ENCODE measurements at places on chromosomes 7 and 10. TPM values are rescaled to one million over a fixed set of nuclear protein-coding genes. Genes with fewer than 3 reads are reported as not detected.

CTAGE6 gene
- not detected for polyA plus RNA-seq

ASB4 gene
- polyA plus RNA-seq = 1.4 TPM

KLHL7 gene
- 61.7 TPM for polyA plus RNA-seq

C7orf33 gene
- not detected for polyA plus RNA-seq

AKR1C2 gene
- polyA plus RNA-seq = 52.0 TPM

SPDYE1 gene
- 0.02 TPM for polyA plus RNA-seq

CYP2C19 gene
- 0.05 TPM for polyA plus RNA-seq

LFNG gene
- polyA plus RNA-seq = 6.0 TPM

MAGI2 gene
- polyA plus RNA-seq = 3.2 TPM

CLIP2 gene
- polyA plus RNA-seq = 6.3 TPM

SEC23IP gene
- 6.9 TPM for polyA plus RNA-seq

CPA2 gene
- 0.05 TPM for polyA plus RNA-seq

CYP2E1 gene
- polyA plus RNA-seq = 0.36 TPM

MXI1 gene
- 35.5 TPM for polyA plus RNA-seq

AQP1 gene
- polyA plus RNA-seq = 216 TPM

GBX1 gene
- 0.14 TPM for polyA plus RNA-seq

STOX1 gene
- polyA plus RNA-seq = 0.25 TPM

GRCh38 chr7:159155410-159155809 is 10.7 kb upstream of the VIPR2 start:
- no peak for DNase-seq

GRCh38 chr7:101084865-101085161 is 468 bp upstream of the TRIM56 start:
- DNase-seq = no peak

- no peak for DNase-seq
Measured at GRCh38 chr10:71644307-71645180, 75.0 kb downstream of the C10orf105 start.

DNA sequence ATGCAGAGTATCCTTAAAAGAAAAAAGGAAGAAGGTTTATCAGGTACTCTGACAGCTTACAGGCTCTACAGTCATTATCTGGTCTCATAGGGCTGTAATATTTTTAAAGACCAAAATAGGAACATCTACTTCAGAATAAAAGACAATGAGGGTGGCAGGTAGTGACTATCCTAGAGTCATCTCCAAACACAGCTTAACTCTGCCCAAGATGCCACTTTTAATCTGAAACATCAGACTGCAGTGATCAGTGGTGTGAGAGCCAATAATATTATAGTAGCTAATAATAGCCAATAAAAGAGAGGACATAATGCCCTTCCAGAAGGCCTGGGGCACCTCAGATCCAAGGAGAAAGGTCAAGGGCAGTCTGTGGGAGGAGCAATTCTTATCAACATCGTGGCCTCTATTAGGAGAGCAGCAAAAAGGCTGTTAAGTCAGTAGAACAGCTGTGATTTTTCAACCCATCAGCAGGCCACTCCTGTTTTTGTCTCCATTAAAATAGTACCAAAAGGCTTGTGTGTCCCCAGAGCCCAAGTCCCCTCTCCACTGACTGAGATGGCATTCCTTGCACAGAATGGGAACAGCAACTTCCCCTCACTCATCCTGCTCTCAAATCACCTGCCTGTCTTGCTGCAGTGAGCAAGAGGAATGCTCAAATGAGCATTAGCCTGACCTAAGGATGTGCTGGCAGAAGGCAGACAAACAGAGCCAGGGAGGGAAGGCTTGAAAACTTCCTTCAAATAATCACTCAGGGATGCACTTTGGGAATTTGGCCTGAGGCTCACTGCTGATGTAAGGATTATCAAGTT is 20.7 kb upstream of the SPOCK2 start:
- DNase-seq = no peak

GRCh38 chr7:100865938-100866728 is 1.1 kb upstream of the TRIP6 start:
- peak; percentile 95 for DNase-seq

DNA sequence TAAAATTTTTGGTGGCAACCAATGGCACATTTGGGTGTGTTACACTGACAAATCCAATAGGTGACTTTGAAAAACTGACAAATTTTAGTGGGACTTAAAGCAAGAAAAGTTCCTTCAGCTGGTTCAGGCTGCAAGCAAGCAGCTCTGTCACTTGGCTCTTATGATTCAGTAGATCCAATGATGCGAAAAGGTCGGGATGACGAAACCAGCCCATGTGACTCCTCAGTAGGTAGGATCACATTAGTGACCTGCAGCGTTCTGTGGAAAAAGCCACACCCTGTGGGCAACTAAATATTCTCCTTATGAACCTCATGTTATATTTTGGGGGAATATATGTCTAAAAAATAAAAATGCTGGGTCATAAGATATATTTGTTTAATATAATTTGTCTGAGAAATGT is 13.3 kb upstream of the TSGA13 start:
- DNase-seq = no peak

DNA sequence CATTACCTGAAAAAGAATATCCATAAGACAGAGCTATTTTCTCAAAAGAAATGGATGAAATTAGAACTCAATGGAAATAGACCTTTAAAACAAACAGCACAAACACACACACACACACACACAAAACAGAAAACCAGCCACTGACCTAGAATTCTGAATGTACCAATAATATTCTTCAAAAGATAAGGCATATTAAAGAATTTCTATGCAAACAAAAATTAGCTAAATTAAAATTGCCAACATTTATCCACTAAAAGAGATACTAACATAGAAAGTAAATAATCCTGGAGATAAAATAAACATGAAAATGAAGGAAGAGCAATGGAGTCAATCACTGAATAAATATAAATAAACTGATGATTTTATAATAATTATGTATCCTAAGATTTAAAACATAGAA is 431.2 kb downstream of the SH2D4B start:
- DNase-seq = no peak

- no peak for DNase-seq
Measured at GRCh38 chr7:122572706-122573105, 126.2 kb downstream of the RNF133 start.

DNA sequence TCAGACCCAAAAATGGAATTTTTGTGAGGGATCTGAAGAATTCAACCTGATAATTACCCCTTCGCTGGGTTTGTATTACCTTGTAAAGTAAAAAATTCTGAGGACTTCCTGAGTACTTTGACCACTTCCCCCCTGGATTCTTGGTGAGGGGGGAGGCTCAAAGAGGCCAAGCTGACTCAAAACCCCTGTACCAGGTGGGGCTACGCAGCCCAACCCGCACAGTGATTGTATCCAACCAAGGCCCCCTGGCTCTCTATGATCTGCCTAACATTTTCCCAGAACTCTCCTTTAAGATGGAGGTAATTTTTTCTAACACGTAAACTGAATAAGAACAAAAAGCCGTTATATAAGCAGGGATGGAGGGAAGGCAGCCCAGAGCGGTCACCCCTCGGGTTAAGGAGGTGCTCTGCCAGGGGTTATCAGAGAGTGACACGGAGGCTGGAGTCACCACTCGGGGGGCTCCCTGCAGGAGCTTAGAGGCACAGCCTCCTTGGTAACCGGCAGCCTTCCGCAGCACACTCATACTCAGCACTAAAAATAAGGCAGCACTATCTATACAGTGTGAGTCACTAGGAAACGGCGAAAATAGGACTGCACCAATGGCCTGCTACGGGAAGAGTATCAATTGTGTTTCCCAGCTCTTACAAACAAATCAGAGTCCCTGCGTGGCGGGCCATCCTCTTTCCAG is 255.4 kb downstream of the ELMO1 start:
- DNase-seq = peak; percentile 72

DNA sequence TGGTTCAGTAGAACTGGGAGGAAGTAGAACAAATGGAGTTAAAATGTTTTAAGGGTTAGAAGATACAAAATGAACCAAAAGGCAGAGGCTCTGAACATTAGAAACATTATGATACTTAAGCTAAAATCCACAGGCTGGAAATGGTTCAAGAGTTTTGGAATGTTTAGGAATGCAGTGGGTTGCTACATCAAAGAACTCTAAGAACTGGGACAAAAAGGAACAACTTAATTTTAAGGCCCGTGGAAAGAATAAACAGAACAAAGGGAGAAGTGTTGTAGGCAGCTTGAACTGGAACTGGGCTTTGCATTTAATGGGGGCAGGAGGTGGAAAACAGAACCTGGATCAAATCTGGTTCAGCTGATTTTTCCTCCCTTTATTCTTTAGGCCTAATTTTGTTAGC is 3.5 kb upstream of the C7orf25 start:
- no peak for DNase-seq

GRCh38 chr10:28120795-28121194 is 121.9 kb upstream of the ODAD2 start:
- no peak for DNase-seq

GRCh38 chr10:76001019-76001418 is 569.6 kb downstream of the LRMDA start:
- DNase-seq = no peak

DNA sequence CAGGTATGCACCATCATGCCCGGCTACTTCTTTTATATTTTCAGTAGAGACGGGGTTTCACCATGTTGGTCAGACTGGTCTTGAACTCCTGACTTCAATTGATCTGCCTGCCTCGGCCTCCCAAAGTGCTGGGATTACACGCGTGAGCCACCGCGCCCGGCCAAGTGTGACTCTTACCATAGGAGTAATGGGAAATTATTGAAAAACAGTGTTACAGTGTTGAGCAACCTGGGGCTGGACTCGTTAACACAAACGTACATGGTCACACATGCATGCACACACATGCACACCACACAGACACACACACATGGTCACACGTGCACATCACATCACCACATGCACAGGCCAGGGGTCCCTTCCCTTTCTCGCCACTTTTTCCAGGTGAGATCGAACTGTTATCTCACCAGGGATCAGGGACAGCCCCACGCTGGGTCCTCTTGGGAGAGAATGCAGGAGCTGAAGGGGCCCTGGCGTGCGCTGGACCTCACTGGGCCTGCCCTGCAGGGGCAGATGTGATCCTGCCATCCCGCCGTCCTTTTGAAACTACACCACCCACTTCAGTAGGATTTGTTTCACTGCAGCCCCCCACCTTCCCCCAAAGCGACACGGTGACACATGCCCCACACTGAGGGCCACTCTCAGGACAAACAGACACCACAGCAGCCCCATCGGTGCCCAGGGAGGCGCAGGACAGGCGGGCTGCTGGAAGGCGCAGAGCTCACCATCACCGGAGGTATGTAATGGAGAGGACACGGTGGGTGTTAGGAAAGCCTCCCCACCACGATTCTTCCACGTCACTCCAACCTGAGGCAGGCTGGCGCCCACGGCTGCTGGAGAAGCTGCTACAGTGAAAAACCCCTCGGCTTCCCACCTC is 10.2 kb downstream of the RADIL start:
- no peak for DNase-seq
